ENCODE measurements at places on chromosomes 2 and 18. TPM values are rescaled to one million over a fixed set of nuclear protein-coding genes. Genes with fewer than 3 reads are reported as not detected.

Gene ZNF804A
- total RNA-seq: 2.2 TPM

Gene TEX44
- not detected for total RNA-seq

Gene DHX57
- 20.6 TPM for total RNA-seq

Gene IL36RN
- not detected for total RNA-seq

Gene RAB6C
- total RNA-seq: 0.13 TPM

GRCh38 chr2:82257796-82258555 is 1953.4 kb upstream of the LRRTM1 start:
- H3K27ac ChIP-seq: no peak overlapping the region
- no peak for DNase-seq
- no peak overlapping the region for H3K4me3 ChIP-seq
- H3K36me3 ChIP-seq: no peaks in the 10 kb centered on the region

DNA sequence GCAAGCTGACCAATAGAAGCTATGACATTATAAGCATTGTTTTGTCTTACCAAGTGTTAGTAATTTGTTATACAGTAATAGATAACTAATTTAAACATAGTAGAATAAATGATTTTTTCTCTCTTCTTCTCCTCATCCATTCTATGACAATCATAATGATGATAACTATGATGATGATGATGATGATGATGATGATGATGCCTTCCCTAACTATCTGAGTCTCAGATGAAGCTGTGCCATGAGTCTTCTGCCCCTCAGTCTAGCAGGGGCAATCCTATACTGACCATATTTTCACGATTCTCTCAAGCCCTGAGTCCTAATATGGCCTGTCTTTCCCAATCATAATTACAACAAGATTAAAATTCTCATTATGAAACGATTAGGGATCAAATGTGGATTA is 1369.0 kb downstream of the LRP1B start:
- H3K36me3 ChIP-seq: no peaks in the 10 kb centered on the region
- no peak for DNase-seq
- H3K27me3 ChIP-seq: no peaks in the 10 kb centered on the region
- no peaks in the 10 kb centered on the region for H3K4me1 ChIP-seq
- no peak overlapping the region for H3K27ac ChIP-seq
- H3K4me3 ChIP-seq: no peak overlapping the region

DNA sequence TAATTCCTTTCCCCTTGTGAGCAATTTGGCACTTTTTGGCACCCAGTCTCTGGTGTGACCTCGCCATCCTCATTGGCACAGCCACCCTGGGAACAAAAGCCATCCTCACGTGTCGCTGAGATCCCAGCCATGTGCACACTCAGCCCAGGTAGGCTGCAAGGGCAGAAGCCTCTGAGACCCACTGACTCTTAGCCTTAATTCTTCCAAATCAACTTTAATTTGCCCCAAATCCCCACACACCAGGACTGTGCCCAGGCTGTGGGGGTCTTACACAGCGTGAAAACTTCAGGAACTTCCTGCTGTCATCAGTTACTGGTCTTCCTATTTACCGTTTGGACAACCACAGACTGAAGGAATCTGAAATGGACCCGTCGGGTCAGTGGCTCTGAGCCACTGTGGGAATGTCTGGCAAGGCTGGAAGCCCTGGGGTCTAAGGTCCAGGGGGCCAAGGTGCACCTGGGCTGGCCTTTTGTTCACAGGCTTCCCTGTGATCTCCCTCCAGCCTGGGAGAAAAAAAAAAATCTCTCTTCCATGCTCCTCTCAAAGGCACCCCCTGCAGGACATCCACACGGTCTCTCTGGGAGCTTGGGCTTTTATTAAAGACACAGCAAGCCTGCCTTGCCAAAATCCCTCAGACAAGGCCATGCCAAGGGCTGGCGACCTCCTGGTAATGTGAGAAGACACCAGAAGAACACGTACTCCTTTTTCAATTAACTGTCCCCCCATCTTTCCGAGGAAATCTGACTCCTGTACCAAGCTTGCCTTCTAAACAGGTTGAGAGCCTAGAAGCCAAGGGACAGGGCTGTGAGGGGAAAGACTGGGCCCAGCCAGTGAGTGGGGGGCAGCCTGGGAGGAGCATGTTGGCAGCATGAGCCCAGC is 42.1 kb upstream of the LAPTM4A start:
- no peak for DNase-seq
- 0 out of 2 replicates have a peak, but pooled peaks cover 3% of the 10 kb centered on the region for H3K4me1 ChIP-seq
- H3K4me3 ChIP-seq: no peak overlapping the region
- no peak overlapping the region for H3K27ac ChIP-seq

GRCh38 chr18:23897291-23897690 is 117.3 kb upstream of the TTC39C start:
- no peak for DNase-seq
- no peaks in the 10 kb centered on the region for H3K4me1 ChIP-seq
- no peak overlapping the region for H3K4me3 ChIP-seq
- peaks cover 13% of the 10 kb centered on the region for H3K27me3 ChIP-seq

DNA sequence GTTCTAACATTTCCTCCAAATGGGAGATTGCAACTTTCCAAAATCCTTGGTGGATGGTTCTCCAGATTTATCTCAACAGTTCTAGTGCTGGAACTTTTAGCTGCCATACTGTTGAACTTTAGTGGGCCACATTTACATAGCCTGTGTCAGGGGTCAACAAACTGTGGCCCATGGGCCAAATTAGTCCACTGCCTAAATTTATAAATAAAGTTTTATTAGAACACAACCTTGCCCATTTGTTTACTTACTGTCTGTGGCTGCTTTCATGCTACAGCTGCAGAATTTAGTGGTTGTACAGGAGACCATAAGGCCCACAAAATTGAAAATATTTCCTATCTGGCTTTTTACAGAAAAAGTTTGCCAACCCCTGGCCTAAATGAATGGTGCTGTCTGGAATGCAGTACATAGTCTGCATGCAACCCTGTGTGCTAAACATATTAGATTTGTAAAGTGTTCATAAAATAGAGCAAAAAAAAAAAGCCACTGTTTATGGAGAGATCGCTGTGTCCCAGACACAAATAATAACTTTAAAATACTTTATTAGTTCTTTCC is 30.3 kb downstream of the MGAT5 start:
- no peaks in the 10 kb centered on the region for H3K36me3 ChIP-seq
- no peaks in the 10 kb centered on the region for H3K4me1 ChIP-seq
- no peak overlapping the region for H3K4me3 ChIP-seq
- H3K27me3 ChIP-seq: no peaks in the 10 kb centered on the region
- DNase-seq: no peak
- no peak overlapping the region for H3K27ac ChIP-seq

GRCh38 chr2:59254279-59254678 is 1013.2 kb upstream of the FANCL start:
- H3K27me3 ChIP-seq: no peaks in the 10 kb centered on the region
- H3K27ac ChIP-seq: no peak overlapping the region
- peaks cover 3% of the 10 kb centered on the region for H3K4me1 ChIP-seq
- no peak overlapping the region for H3K4me3 ChIP-seq
- H3K36me3 ChIP-seq: no peaks in the 10 kb centered on the region
- no peak for DNase-seq

- H3K27ac ChIP-seq: no peak overlapping the region
- no peaks in the 10 kb centered on the region for H3K36me3 ChIP-seq
- no peak overlapping the region for H3K4me3 ChIP-seq
- no peaks in the 10 kb centered on the region for H3K4me1 ChIP-seq
Observed at GRCh38 chr2:226407135-226407534, 392.5 kb downstream of the IRS1 start.

DNA sequence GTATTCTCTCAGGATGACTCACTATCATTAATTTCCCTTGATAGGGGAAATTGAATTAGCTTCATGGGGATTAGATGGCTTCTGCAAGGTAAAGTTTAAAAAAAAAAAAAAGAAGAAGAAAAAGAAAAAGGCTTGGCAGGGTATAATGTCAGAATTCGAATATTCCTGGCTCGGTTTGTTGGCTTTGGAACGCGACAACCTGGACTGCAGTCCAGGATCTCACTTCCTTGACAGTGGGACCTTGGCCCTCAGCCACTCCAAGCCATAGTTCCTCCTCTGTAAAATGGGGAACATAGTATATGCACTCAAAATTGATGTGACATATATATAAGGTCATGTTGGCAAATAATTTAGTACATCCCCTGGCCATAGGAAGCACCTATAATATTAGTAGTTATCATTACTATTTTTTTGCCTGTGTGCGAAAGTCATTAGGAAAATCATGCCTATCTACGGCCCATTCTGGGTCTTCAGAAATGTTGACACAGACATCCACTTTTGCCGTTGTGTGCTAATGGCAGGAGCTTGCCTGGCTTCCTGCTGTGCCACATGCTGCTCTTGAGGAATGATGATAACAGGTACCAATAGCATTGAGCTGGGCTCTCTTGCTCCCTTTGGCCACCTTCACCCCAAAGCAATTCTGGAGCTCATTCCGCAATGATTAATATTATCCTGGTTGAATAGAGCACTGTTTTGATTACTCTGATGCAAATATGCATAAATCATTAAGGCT is 97.9 kb downstream of the MTCL1 start:
- no peak overlapping the region for H3K27ac ChIP-seq
- no peak overlapping the region for H3K4me3 ChIP-seq
- no peaks in the 10 kb centered on the region for H3K27me3 ChIP-seq
- H3K4me1 ChIP-seq: peaks cover 28% of the 10 kb centered on the region

- H3K4me1 ChIP-seq: no peaks in the 10 kb centered on the region
- no peak overlapping the region for H3K4me3 ChIP-seq
- no peaks in the 10 kb centered on the region for H3K27me3 ChIP-seq
- H3K27ac ChIP-seq: no peak overlapping the region
- DNase-seq: no peak
Observed at GRCh38 chr2:43408407-43409160, 182.2 kb upstream of the ZFP36L2 start.

- no peak overlapping the region for H3K4me3 ChIP-seq
- no peak for DNase-seq
- H3K36me3 ChIP-seq: no peaks in the 10 kb centered on the region
- no peaks in the 10 kb centered on the region for H3K4me1 ChIP-seq
Observed at GRCh38 chr2:120209427-120210269, 13.6 kb downstream of the TMEM185B start.

DNA sequence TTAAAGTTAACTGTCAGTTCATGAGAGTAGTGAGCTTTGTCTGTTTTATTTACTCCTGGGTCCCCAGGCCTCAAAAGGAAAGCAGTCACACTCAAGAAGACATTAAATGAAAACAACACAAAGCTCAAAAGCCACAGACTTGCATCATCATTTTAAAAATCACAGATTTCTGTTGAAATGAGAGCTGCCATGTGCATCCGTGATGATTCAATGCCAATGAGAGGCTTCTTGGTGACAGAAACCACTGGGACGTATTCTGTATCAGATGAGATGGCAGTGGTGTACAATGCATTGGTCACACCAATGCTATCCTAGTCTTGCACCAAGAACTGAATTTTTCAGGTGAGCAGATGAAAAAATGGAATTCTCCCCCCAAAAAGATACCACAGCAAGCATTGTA is 204.8 kb downstream of the ANAPC1 start:
- no peak for DNase-seq
- no peak overlapping the region for H3K4me3 ChIP-seq
- no peaks in the 10 kb centered on the region for H3K27me3 ChIP-seq
- no peaks in the 10 kb centered on the region for H3K36me3 ChIP-seq
- H3K27ac ChIP-seq: no peak overlapping the region
- 0 out of 2 replicates have a peak, but pooled peaks cover 9% of the 10 kb centered on the region for H3K4me1 ChIP-seq

DNA sequence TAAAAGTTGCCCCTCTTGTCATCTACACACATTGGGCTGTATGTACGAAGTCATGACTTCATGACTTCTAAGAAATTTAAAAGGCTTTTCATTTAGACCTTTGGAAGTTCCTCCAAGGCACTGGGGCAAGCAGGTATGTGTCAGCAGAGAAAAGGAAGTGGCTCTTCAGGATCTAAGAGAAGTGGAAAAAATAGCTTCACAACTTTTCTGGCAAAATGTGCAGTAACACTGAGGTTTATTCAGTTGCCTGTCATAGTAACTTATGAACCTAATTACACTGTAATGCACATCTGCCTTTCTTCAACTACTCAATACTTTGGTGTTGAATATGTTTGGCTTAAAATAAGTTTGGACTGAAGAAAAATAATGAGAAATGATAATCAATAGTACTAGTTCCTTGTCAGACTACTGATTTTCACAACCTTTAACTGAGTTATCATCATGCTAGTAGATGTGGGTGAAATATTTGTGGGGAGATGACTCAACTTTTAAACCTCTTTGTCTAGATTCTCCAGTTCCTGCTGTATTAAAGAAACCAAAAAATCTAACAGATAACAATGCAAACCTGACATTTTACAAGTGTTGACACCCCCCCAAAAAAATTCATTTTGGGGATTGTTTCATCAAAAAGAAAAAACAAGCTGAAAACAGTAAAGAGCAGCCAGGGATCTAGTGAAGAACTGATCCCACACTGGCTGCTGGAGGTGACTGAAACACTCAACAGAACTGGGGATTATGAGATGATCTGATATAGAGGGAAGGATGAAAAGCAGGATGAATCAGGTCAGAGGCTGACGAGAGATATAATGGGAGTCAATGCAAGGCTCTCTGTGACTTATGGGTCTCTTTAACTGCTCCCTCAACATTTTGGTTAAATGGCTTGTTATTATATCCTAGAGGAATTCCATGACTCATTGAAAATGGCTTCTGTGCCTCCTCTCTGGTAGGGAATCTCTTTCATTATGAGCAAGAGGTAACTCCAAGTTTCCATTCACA is 84.6 kb downstream of the COLEC12 start:
- H3K27me3 ChIP-seq: no peaks in the 10 kb centered on the region
- no peaks in the 10 kb centered on the region for H3K4me1 ChIP-seq
- H3K4me3 ChIP-seq: no peak overlapping the region
- DNase-seq: no peak
- H3K27ac ChIP-seq: no peak overlapping the region

GRCh38 chr2:163610817-163611556 is 124.8 kb downstream of the FIGN start:
- no peak overlapping the region for H3K4me3 ChIP-seq
- DNase-seq: no peak
- no peaks in the 10 kb centered on the region for H3K36me3 ChIP-seq
- peaks cover 6% of the 10 kb centered on the region for H3K4me1 ChIP-seq

DNA sequence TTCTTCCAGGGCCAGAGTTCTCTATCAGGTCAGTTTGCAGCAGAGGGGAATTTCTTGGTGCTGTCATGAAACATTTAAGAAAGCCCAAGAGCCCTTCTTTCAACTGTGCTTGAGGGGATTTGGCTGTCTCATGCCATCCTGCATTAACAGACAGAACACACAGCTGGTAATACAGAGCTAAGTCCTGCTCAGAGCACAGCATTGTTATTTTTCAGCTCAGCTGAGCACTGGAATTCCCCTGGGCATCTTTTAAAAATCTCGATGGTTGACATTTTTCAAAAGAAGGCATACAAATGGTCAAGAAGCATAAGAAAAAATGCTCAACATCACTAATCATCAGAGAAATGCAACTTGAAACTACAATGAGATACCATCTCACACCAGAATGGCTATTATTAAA is 14.9 kb upstream of the IL1R2 start:
- H3K4me1 ChIP-seq: no peaks in the 10 kb centered on the region
- no peaks in the 10 kb centered on the region for H3K27me3 ChIP-seq
- no peaks in the 10 kb centered on the region for H3K36me3 ChIP-seq
- H3K27ac ChIP-seq: no peak overlapping the region
- no peak for DNase-seq

- no peaks in the 10 kb centered on the region for H3K4me1 ChIP-seq
- H3K27me3 ChIP-seq: no peaks in the 10 kb centered on the region
Observed at GRCh38 chr18:48884771-48885170, 66.0 kb downstream of the SMAD7 start.
